ENCODE measurements at places on chromosomes 2 and 18.

DNA sequence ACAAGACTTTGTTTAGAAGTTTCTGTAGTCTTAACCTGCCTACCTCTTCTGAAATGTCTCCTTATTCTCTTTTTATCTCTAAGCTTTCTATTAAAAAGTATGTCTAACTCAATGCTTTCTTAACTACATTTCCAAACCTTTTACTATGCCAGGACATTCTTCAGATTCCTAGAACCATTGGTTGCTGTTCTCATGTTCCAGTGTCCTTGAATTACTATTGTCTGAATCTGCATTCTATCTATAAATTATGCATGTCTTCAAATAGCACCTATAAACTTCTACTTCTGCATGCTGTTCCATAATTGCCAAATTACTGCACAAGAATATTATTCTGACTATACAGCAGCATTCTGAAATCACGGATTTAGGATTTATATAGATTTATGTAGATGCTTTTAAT is 166.0 kb upstream of the VWC2L start:
- peak; percentile 1 for DNase-seq

DNA sequence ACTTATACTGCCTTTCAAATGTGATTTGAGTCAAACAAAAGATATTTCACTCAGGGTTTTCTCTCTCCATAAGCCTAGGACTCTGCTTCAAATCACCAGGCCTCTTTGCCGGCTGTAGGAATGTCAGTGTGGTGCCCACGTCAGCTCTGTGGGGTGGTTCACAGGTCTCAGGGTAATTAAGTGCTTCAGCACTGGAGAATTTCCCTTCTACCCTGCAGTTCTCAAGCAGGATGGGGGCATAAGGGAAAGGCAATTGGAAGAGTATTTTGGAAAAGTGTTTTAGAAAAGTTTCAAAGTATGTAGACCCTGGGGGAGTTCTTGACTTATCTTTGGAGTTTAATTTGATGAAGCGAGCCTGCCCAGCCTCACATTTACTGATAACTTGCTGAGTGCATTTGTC is 9.6 kb downstream of the CNGA3 start:
- DNase-seq: no peak

- no peak for DNase-seq
These were observed 83.0 kb downstream of the MARCO start for GRCh38 chr2:119025013-119025412.

DNA sequence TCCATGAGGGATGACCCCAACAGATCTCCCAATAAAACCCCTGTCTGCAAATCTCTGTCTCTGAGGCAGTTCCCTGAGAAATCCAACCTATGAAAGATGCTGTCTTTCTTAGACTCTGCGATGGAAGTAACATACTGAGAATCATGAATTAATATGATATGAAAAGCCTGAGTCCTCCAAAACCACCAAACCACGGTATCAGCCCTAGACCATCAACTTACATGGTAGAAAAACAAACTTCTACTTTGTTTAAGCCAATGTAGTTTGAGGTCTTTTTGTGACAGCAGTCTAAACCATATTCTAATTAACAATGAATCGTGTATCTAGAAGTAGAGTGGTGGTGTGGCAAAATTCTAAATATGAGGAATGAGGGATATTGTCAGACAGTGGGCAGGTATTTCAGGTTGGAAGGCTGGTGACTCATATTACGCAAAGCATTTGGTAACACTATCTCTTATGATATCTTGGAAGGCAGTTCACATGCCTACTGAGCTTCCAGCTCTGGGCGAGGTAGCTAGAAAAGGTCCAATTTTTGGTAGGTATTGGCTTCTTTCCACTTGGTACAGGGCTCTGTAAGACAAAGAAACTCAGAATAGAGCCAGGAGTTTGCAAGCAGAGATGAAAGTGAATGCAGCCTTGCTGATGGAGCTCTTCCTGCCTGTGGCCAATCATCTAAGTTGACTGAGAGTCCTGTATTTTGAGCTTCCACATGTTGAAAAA is 215.8 kb downstream of the ZFP36L2 start:
- DNase-seq: no peak

- DNase-seq: no peak
These were observed 12.1 kb downstream of the LRRTM1 start for GRCh38 chr2:80292474-80292873.

- DNase-seq: no peak
These were observed 65.0 kb upstream of the HPCAL1 start for GRCh38 chr2:10237392-10238321.

DNA sequence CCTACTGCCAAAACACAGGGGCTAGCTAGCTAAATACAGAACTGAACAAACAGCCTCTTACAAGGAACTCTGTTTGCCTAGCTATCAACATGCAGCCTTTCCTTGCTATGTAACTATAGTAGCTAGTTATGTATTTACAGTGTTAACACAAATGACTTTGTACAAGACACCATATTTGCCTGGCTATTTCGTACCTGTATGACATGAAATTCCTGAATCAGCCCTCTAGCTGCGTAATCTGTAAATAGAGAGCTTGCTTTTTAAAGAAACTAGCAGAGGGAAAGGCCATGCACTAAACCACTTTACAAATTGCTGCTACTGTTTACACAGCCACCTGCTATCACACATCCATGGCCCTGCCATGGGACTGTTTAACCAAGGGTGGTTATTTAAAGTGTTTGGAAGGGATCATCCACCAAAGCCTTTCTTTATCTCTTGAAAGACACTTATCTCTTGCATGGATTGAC is 248.7 kb downstream of the TFCP2L1 start:
- no peak for DNase-seq

- peak; percentile 59 for DNase-seq
These were observed at the start of gene CHN1 for GRCh38 chr2:175004980-175005732. Gene CHN1 (minus strand): TSS chr2:175005381. CDS start chr2:175004912, 469 bp downstream.

DNA sequence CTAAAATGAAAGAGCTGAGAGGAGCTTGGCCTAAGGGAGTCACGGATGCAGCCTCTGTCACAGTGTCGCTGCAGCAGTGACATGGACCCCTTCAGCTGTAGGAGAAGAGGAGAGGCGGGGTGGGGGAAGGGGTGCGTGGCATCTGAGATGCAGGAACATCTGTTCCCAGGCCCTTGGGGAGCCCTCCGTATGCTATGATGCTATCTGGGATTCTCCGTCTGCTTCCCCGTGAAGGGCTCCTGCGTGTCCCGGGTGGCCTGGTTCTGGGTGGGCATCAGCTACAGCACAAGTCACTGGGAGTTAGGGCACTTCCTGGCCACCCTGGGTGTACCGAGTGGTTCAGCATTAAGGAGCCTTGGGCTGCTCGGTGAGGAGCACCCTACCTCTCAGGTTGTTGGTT is 35.6 kb upstream of the B3GNT7 start:
- no peak for DNase-seq

GRCh38 chr2:47833516-47833968 is 50.6 kb downstream of the MSH6 start:
- DNase-seq: no peak

GRCh38 chr18:45702708-45703265 is 21.2 kb upstream of the SLC14A1 start:
- no peak for DNase-seq

GRCh38 chr2:27407798-27408491 is 1.4 kb downstream of the PPM1G start:
- peak; percentile 74 for DNase-seq

DNA sequence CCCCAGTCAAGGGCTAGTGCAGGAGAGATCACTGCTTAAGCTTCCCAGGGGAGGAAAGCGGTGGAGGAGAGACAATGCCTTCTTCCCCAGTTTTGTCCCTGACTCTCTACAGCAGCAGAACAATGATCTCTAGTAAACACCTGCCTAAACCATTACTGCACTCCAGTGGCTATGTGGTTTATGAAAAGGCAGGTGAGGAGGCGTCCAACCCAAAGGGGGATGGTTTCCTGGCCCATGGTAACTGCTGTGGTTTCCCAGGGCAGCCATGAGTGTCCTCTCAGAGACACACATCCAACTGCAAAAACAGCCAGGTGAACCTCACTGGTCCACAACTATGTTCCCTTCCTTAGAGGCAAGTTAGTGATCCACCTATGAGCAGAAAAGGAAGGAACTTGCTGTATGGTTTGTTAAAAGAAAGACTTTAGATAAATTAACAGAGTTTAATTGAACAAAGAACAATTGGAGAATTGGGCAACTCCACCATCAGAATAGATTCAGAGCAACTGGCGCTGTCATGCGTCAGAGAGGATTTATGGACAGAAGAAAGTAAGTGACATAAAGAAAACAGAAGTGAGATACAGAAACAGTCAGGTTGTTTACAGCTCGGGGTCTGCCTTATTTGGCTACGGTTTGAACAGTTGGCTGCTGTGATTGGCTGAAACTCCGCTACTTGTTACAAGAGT is 4.8 kb upstream of the TTC39C start:
- DNase-seq: no peak

- no peak for DNase-seq
These were observed 28.0 kb downstream of the KIF3C start for GRCh38 chr2:25954199-25954752.

- DNase-seq: peak; percentile 5
These were observed 270.4 kb downstream of the FIGN start for GRCh38 chr2:163465440-163465839.

- peak; percentile 13 for DNase-seq
These were observed 19.6 kb downstream of the CEP68 start for GRCh38 chr2:65075605-65076344.

- DNase-seq: peak; percentile 46
These were observed 16.7 kb upstream of the BZW1 start for GRCh38 chr2:200795028-200795440.

DNA sequence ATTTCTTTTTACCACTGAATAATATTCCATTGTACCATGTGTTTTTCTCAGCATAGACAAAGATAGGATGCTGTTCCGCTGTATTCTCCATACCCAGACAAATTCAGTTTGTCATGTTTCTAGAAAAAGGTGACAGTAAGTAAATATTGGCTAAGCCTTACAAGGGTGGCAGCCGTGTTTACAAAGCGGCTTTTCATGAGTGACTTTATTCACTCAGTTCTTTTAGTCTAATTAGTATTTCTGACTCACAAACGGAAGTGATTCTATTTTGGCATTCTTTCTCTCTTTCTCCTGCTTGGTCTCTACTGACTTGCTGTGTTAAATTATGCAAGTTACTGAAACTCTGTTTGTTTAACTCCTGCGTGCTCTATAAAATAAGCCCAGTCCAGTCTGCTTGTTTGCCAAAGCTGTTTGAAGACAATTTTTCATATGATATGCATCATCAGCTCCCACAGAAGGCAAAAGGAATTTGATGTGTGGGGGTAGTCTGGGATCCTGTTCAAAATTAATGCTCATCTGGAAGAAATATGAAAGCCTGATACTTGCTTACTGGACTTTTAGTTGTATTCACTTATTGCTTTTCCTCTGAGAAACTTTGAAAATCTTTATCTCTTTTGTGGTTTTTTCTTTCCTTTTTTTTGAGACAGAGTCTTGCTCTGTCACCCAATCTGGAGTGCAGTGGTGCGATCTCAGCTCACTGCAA is 2.3 kb upstream of the PLEKHH2 start:
- DNase-seq: peak; percentile 80

GRCh38 chr2:177000061-177000714 is 212.4 kb upstream of the HNRNPA3 start:
- no peak for DNase-seq

DNA sequence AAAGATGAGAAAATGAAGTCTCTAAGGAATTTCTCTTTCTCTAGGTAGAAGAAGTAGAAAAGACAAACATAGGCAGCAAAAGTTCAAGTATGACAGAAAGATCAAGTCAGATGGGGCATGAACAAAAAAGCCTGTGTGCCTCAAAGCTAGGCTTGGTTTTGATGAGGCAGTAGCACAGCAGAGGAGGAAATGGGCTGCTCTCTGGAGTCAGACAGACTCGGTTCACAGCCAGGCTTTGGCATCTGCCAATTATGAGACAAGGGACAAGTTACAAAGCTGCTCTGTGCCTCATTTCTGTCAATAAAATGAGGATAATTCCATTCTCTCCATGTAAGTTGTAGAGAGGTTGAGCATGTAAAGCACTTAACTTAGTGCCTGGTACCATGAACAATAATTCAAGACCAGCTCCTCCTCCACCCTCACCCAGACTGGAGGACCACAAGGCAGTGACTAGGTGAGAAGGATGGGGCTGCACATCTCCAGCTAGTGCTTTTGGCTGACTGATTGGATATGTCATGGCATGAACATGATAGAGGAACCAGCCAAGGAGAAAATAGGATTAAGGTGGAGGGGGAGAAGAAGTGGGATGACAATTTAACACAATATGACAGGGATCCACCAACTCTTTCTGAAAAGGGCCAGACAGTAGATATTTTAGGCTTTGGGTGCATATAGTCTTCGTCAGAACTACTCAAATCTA is 84.6 kb downstream of the TMEM163 start:
- DNase-seq: no peak

- DNase-seq: no peak
These were observed 101.7 kb upstream of the ZSWIM2 start for GRCh38 chr2:186950694-186951093.

GRCh38 chr2:197604117-197604860 is 71.1 kb downstream of the RFTN2 start:
- no peak for DNase-seq

DNA sequence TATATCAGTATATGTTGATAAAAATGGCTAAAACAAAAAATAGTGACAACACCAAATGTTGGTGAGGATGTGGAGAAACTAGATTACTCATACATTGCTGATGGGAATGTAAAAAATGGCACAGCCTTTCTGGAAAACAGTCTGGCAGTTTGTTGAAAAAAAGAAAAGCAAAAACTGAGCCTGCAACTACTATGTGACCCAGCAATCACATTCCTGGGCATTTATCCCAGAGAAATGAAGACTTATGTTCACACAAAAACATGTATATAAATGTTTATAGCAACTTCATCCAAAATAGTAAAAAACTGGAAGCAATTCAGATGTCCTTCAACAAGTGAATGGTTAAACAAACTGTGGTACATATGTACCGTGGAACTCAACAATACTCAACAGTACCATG is 7.5 kb upstream of the KDSR start:
- peak; percentile 23 for DNase-seq

DNA sequence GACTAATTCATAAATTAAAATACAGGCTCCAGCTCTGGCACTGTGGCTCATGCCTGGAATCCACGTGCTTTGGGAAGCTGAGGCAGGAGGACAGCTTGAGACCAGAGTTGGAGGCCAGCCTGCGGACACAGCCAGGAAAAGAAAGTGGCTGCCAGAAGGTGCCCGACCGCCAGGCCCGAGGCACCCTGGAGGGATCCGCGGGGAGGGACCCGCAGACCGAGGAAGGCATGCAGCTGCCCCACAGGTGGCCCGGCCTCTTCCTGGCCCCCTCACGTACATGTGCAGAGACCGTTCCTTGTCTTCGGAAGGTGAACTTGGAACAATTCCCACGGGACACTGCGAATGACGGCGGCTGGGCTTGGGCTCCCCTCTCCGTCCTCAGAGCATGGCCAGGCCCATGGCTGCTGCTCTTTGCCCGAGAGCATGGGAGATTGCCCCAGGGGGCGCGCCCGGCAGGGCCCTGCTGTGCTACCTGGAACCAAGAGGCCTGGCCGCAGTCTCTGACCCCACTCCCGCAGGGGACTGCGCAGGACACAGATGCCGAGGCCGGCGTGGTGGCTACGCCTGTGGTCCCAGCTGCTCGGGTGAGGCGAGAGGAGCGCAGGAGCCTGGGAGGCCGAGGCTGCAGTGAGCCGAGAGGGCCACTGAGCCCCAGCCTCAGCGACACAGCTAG is 55.6 kb upstream of the IMP4 start:
- no peak for DNase-seq

Data from fibroblast of pulmonary artery (primary cell).